ENCODE measurements at places on chromosomes 3 and 15.
A peak's percentile ranks its signal among the peaks of the same experiment; 100 is the strongest.

- no peak for DNase-seq
These were observed 311.8 kb downstream of the NTRK3 start for GRCh38 chr15:87944691-87945090.

- DNase-seq: no peak
These were observed 108.9 kb upstream of the TRIM42 start for GRCh38 chr3:140568842-140569520.

DNA sequence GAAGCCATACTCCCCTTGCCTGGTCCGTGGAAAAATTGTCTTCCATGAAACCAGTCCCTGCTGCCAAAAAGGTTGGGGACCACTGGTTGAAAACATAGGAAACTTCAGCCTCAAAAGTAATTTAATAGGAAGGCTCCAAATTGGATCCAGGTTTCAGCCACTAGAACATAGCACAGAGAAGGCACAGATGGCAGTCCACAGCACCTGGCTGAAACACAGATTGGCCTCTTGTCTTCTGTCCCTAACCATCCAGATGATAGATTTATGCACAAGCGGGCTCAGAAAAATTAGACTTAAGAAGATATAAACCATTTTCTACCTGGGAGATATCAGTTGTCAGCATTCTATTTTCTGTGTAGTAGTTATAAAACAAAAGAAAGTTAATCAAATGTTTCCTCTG is 397.1 kb downstream of the CNTN4 start:
- no peak for DNase-seq

- peak; percentile 13 for DNase-seq
These were observed 46.4 kb downstream of the GJD2 start for GRCh38 chr15:34708422-34708821.

DNA sequence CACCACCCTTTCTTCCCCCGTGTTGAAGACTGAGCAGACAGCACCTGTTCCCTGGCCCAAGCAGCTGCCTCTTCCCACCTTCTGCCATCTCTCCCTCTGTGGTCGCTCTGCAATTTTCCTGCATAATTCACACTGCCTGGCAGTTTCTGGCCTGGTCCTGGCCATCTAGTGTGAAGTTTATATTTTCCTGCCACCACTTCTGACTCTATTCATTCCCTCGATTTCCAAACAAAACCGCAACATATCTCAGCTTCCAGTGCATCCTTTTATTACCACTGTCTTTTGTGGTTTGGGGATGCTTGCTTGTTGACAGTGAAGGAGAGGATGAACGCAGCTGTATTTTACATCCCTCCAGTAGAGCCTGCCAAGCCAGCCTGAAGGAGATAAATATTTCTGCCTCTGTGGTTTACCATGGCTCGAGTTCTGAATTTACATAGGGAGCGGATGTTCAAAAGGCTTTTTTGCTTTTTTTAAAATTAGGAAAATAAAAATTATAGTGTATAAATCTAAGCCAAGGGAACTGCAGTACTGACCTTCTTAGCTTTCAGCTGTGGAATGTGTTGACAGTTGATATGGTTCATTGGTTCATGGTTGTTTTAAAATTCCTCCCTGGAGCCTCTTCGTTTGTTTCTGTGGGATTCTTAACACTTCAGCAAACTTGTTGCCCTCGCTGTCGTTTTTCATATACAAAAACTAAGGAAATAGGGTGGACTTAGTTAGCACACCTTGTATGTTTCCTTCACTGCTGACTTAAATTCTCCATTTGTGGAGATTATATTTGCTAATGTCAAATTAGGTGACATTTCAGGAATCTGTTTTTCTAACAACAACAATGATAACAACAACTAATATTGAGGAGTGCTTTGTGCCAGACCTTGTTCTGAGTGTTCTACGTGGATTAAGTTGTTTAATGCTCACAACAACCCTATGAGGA is 250.5 kb downstream of the ADAMTSL3 start:
- no peak for DNase-seq

GRCh38 chr3:4744405-4745234 is 234.6 kb upstream of the BHLHE40 start:
- no peak for DNase-seq

- no peak for DNase-seq
These were observed 148.3 kb downstream of the MBNL1 start for GRCh38 chr3:152416808-152417580.

- DNase-seq: no peak
These were observed 165.6 kb downstream of the NSMCE3 start for GRCh38 chr15:29103824-29104565.

DNA sequence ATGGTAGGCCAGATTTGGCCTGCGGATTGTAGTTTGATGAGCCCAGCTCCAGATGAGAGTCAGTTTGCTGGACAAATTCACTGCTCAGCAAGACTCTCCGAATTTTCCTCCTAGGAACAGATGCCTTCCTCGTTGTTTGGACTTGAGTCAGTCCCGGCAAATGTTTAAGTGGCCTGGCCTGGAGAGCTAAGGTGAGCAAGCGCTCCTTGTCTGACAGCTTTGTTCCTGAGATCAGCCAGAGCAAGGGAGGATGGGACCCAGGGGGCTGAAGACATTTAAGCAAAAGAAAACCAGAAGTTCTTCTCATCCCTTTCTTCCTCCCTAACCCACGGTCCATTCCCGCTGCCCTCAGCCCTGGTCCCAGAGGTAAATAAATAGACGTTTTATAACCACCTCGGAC is 40.3 kb downstream of the POLR2M start:
- DNase-seq: no peak

DNA sequence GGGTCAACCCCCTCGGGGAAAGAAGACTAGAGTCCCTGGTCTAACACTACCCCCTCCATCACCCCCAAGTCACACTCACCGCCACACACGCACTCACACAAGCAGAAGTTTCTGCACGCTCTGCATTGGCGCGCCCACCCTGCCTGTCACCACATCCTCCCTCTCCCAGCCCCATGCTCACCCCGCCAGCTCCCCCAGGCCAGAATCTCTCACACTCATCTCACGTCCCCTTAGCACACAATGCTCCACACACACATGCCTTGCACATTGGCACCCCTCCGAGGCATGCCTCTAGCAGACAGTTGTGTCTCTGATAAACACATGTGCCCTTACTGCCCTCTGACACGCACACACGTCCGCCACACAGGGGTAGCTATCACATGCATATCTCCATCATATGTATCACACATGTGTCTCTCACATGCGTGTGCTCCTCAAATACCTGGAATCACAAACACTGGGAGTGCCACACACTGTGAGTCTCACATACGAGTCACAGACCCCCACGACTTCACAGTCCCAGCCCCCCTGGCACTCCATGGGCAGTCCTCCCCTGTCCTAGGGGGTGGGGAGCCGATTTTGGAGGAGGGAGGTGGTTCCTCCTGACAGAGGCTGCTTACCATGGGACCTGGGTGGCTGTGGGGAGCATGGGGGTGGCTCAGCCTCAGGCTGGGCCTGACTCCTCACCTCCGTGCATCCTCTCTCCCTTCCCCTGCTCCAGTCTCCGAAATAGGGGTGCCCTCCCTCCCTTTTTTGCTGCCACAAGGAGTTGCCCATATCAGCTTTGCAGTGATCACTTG is 898 bp downstream of the FBLN2 start:
- no peak for DNase-seq

DNA sequence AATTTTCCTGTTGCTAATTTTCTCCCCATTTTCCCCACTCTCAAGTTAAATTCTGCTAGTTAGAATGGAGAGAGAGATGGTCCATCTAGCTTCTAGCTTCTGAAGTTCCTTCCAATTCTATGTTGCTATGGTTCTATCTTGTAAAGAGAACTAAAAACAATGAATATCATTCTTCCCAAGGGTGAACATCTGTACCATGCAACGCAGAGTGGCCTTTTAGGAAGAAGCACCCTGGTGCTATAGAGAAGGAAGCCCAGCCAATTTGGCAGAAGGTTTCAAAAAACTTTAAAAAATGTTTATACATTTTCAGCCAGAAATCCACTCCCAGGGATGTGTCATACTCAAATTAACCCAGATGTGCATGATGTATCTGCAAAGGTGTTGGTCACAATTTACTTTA is 149.1 kb downstream of the SEMA6D start:
- no peak for DNase-seq

DNA sequence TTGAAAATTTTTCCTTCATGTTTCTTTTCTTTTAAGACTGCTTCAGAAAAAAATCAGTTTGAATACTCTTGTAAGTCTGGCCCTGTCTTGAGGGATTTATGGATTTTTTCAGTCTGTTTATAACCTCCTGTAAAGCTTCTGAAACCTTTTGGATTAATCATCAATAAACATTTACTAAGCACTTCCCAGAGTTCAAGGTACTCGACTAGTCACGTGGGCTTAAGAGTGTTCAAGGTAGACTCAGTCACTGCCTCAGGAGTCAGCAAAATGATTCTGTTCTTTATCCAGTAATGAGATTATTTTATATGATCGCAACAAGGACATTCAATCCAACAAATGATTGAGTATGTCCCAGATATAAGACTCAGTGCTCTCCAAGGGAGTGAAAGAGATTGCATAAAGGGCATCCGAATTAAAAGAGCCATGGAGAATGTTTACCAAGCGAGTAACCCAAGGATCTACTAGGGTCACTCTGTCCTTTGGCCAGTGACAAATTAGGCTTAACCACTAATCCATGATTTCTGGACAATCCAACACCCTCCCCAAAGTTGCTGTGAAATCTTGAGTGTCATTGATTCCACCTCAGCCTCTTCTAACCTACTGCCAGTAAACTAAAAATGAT is 726.6 kb upstream of the NAALADL2 start:
- no peak for DNase-seq

DNA sequence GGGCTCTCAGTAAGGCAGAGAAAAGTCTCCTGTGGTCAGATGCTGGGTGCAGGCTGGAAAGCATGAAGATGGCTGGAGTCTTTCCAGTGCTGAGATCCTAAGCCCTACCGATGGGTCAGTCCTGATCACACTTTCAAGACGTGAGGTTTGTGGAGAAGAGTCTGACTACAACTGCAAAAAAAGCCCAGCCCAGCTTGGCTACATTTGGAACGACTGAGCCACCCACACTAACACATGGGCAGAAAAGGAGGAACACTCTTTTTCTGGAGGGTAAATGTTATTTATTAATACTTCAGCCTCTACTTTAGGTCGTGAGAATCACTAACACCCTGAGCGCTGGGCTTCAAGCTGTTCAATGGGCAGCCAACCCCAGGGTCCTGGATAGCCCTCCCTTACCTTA is 22.0 kb upstream of the C3orf22 start:
- DNase-seq: no peak

DNA sequence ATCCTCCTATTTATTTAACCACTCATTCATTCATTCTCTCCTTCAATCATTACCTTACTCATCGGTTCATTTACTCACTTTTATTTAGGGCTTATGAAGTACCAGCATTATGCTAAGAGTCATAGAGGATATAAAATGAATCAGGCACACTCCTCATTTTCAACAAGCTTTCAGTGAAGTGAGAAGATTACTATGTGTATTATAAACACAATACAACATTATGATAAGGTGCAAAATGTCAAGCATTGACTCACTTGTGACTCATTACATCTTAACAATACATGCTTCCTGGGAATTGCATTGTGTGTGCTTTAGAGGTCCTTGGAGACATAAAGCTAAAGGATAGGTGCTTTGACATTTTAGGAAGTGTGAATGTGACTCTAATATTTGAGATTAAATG is 60.4 kb downstream of the PLAAT1 start:
- no peak for DNase-seq

- DNase-seq: no peak
These were observed 5.5 kb downstream of the SMAD6 start for GRCh38 chr15:66707310-66708082.

DNA sequence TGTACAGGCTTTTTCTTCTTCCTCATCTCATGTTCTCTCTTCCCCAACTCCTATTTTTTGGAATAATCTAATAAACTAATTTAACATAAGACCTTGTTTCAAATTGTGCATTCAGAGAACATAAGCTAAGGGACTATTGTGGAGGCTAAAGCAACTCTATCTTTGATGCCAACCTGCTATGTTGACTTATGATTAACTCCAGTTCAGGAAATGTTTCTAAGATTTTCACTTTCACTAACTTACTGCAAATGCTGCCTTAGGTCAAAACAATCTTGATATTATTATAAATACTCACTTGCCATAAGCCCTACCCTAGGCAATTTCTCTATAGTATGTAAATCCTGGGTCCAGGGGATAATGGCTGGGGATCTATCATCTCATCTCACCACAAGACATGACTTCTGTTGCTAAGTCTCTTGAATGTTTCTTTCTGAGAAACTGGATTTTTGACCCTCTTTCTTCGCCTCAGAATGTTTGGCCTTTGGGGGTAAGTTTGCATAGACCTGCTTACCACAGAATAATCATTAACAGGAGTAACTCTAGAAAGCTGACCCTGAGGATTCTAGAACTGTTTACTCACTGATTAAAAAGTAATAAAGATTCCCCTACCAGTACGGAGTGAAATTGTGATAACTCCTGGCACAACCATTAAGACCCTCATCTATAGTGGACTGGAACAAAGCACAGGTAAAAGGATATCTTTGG is 768.1 kb downstream of the GBE1 start:
- DNase-seq: no peak

GRCh38 chr3:172096881-172097420 is 57.6 kb downstream of the FNDC3B start:
- no peak for DNase-seq

DNA sequence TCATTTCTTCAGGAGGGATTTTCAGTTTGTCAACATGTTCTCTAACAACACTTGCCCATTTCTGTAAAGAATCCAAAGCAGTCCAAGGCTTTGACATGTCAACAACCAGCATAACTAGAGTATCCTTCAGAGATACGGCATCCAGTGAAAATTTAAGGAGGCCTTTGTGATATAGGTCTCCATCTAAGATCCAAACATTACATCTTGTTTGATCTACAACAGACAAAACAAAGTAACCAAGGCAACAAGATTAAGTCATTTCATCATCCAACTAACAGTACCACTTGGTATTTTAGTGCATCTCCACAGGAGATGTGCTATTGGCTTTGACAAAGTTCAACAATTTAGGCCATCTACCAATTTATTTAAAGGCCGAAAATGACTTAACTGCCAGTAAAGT is 25.8 kb downstream of the DYNC1LI1 start:
- no peak for DNase-seq

DNA sequence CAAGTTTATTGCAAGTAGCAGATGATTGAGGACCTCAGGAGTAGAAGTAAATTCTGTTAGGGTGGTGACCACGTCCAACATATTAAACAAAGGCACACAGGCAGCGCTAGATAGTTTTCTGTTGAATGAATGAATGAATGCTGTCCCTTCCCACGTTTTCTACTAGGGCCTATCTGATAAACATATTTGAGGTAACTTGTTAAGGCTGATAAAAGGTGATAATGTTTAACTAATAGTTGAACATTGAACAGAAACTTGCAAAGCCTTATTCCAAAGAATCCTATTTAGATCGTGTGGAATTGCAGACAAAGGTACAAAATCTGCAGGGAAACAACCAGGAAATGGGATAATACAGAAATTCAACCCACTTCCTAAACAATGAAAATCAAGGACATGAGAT is 559.5 kb upstream of the SEMA6D start:
- DNase-seq: no peak
